ENCODE measurements at places on chromosomes 12 and 14.

GRCh38 chr14:81141426-81141825 is 79.3 kb downstream of the GTF2A1 start:
- DNase-seq: no peak
- H3K27me3 ChIP-seq: peaks cover 3% of the 10 kb centered on the region
- no peaks in the 10 kb centered on the region for H3K4me1 ChIP-seq
- no peak overlapping the region for H3K4me3 ChIP-seq
- no peaks in the 10 kb centered on the region for H3K36me3 ChIP-seq
- no peak overlapping the region for H3K27ac ChIP-seq

GRCh38 chr12:17388679-17389078 is 701.3 kb downstream of the RERGL start:
- no peaks in the 10 kb centered on the region for H3K36me3 ChIP-seq
- no peak for DNase-seq
- no peaks in the 10 kb centered on the region for H3K4me1 ChIP-seq
- no peak overlapping the region for H3K4me3 ChIP-seq
- no peak overlapping the region for H3K27ac ChIP-seq
- no peaks in the 10 kb centered on the region for H3K27me3 ChIP-seq

DNA sequence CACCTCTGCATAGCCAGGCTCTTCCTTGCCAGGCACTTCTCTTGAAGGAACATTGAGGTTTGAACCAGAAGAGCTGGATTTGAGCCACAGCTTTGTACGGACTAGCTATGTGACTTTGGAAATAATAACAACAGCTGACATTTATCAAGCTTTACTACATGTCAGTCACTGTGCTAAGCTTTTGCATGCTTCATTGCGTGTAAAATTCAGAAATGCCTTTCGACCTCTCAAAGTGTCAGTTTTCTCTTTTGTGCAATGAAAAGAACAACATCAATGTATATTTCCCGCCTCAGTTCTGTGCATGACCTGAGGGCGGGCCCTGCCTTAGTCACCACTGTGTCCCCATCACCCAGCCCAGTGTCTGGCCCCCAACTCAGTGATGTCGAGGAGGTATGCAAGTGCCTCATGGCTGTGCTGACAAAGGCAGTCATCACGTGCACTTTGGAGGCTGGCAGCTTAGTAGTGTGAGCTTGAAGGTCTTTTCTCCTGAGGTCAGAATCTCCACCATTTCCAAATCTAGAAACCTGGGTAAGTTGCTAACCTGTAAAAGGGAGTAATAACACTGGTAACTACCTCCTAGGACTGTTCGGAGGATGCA is 17.9 kb upstream of the AQP2 start:
- H3K27ac ChIP-seq: no peak overlapping the region
- no peak for DNase-seq
- no peak overlapping the region for H3K4me3 ChIP-seq
- no peaks in the 10 kb centered on the region for H3K27me3 ChIP-seq

DNA sequence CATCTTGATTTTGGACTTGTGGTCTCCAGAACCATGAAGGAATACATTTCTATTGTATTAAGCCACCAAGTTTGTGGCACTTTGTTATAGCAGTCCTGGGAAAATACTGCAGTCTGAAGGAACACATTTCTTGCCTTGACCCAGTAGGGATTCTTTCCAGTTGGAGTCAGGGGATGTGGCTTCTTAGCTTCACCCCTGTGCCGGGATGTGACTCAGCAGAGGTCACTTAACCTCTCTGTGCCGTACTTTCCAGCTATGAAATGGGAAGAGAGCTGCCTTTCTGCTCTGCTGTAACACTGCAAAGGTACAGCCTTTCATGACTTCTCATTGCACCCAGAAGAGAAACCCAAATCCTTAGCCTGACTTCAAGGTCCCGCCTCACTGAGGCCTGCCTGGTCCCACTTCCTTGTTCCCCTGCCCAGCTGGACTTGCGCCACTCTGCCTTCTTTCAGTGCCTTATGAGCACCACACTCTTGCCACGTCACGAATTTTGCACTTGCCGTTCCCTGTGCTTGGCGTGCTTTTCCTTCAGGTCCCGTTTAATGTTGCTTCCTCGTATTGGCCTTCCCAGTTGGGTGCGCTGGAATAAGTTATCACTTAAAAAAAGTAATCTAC is 24.2 kb downstream of the CHST11 start:
- no peaks in the 10 kb centered on the region for H3K36me3 ChIP-seq
- H3K27me3 ChIP-seq: no peaks in the 10 kb centered on the region
- H3K27ac ChIP-seq: no peak overlapping the region
- no peak overlapping the region for H3K4me3 ChIP-seq
- peaks cover 3% of the 10 kb centered on the region for H3K4me1 ChIP-seq
- DNase-seq: no peak

DNA sequence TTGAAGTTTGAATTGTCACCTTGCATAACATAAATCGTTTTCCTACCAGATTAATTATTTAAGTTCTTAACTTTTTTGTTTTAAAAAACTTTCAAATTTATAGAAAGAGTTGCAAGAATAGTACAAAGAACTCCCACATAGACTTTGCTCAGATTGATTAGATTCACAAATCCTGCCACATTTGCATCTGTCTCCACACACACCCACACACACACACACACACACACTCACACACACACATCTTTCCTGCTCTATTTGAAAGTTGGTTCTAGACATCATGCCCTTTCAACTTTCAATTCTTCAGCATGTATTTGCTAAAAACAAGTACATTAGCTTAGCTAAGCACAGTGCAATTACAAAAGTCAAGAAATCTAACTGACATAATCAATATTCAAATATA is 184.0 kb downstream of the ITPR2 start:
- H3K27ac ChIP-seq: no peak overlapping the region
- H3K4me3 ChIP-seq: no peak overlapping the region
- H3K27me3 ChIP-seq: no peaks in the 10 kb centered on the region
- H3K36me3 ChIP-seq: peaks cover 19% of the 10 kb centered on the region
- H3K4me1 ChIP-seq: peaks cover 28% of the 10 kb centered on the region
- DNase-seq: no peak

DNA sequence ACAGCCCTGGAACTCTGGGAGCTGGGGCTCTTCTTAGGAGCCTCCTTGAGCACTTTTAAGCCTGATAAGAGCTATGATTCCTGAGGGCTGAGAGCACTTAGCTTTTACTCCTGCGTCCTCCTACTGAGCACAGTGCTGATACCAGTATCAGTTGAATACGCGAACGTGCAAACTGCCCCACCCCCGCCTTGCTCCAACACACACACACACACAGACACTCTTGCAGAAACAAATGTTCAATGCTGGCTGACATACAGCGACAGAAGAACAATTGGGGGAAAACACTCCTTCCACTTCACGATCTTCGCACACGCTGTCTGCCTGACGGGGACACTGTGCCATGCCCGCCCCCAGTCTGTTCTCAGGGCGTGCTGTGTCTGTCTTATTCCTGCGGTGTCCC is 57.2 kb upstream of the DLK1 start:
- no peaks in the 10 kb centered on the region for H3K36me3 ChIP-seq
- H3K27me3 ChIP-seq: peaks cover 9% of the 10 kb centered on the region
- no peak overlapping the region for H3K4me3 ChIP-seq
- H3K4me1 ChIP-seq: peaks cover 16% of the 10 kb centered on the region

Data from osteocyte (in vitro differentiated cells).